ENCODE measurements at places on chromosomes 12 and 14. TPM values are rescaled to one million over a fixed set of nuclear protein-coding genes. Genes with fewer than 3 reads are reported as not detected.

GRCh38 chr12:79841248-79841877 lies 93.5 kb downstream of the PPP1R12A start:
- H3K4me3 ChIP-seq = no peak overlapping the region
- H3K4me1 ChIP-seq = peaks cover 40% of the 10 kb centered on the region
- no peak for DNase-seq

GRCh38 chr14:88533064-88533602 lies 21.7 kb downstream of the PTPN21 start:
- H3K27ac ChIP-seq = no peak overlapping the region
- H3K27me3 ChIP-seq = peaks cover under 1% of the 10 kb centered on the region
- H3K36me3 ChIP-seq = no peaks in the 10 kb centered on the region
- no peaks in the 10 kb centered on the region for H3K4me1 ChIP-seq
- DNase-seq = no peak

GRCh38 chr12:108004319-108004718 lies 124.8 kb upstream of the WSCD2 start:
- no peak for DNase-seq
- H3K4me3 ChIP-seq = no peak overlapping the region
- H3K27me3 ChIP-seq = peaks cover 50% of the 10 kb centered on the region

DNA sequence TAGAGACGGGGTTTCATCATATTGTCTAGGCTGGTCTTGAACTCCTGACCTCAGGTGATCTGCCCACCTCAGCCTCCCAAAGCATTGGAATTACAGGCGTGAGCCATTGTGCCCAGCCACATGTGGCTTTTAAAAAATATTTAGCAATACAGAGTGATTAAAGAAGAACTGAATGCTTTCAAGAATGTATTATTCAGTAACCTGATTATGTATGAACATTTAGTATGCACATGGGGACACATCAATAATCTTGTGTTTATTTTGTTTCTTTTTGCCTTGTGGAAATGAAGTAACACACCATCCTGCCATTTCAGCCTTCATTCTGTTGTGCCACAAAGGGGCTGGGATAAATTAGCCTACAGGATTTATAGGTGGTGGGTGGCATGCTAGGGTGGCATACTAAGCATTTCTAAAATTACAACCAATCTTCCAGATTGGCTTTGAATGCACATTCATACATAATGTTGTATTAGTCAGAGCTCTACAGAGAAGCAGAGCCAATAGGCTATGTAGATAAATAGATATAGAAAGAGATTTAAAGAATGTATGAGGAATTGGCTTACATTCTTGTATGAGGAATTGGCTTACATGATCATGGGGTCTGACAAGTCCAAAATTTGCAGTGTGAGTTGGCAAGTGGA lies 25.5 kb upstream of the TXNRD1 start:
- H3K27ac ChIP-seq = no peak overlapping the region
- H3K27me3 ChIP-seq = no peaks in the 10 kb centered on the region
- DNase-seq = no peak
- no peak overlapping the region for H3K4me3 ChIP-seq

The CLEC2B gene
- 78.4 TPM for polyA plus RNA-seq

DNA sequence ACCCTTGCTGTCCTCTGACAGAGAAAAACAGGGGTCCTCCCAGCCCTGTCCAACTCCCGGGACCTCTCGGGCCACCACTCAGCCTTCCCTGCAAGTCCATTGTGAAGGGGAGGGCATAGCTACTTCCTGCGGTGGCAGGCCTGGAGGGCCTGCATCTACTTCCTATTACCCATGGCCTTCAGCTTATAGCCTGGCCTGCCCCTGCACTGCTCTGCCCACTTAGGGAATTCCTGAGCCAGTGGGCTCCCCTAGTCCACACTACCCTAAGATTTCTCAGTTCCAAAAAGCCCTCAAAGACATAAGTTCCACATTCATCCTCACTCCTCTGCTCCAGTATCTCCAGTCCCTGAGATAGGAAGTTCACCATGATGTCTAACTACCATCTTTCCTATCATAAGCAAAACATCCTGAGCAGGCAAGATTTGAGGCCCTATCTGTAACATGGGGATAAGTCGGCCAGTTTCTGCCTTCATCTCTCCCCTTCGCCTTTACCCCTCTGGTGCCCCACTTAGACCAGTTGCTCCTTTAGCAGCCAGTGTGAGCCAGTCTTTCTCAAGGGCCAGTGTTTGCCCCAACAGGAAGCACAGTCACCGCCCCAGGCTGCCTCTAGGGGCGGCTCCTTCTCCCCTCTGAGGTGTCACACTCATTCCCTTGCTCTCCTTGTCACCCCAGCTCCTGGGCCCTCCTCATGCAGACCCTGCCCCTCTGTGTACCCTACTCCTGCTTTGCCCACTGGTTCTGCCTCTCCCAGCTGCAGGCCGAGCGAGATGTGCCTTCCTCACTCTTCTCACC lies 10.9 kb downstream of the HDAC7 start:
- peak overlapping the region; percentile 72 for H3K4me3 ChIP-seq
- no peaks in the 10 kb centered on the region for H3K36me3 ChIP-seq
- peaks cover 52% of the 10 kb centered on the region for H3K4me1 ChIP-seq

The P3H3 gene
- 0.67 TPM for polyA plus RNA-seq

The DNAI7 gene
- 0.09 TPM for polyA plus RNA-seq

The FGD4 gene
- polyA plus RNA-seq = not detected

DNA sequence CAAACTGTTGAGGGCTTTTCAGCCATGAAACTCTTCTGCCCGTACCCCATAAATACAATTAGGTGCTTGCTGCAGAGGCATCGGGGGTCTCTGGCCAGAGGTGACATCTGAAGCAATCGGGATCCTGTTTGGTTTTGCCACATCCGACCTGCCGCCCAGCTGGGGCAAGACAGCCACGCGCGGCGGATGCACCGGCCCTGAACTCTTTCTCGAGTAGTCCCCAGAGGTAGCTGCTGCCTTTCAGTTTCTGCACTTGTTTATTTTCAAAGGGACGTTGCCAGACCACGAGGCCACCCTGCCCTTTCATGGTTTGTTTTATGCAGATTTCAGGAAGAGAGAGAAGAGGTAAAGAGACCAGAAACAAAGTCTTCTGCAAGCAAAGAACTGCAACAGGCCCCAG lies 10.6 kb upstream of the MLXIP start:
- peak overlapping the region; percentile 81 for H3K4me3 ChIP-seq
- H3K36me3 ChIP-seq = no peaks in the 10 kb centered on the region
- H3K27ac ChIP-seq = peak overlapping the region; percentile 59
- H3K27me3 ChIP-seq = no peaks in the 10 kb centered on the region
- DNase-seq = peak; percentile 40

DNA sequence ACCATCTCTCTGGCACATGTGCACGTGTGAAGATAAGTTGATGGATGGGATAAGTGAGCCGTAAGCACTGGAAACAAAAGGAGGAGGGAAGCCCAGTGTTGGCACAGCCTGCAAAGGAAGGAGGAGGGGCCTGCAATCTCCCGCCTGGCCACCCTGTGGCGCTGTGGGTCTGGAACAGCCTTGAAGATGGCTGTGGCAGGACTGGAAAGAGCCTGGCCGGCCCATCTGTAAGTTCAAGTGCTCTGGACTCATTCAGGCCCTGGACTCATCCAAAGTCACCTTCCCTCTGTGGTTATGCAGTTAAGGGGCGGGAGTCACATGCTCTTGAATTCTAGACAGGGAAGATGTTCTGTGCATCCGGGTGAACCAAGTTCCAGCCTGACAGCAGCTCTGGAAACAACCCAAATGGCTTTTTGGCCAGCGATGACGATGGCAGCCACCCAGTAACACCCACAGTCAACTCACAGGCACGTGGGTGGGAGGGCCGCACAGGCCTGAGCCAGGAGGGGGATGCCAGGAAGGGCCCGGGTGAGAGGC lies 50.4 kb downstream of the CHGA start:
- no peak overlapping the region for H3K27ac ChIP-seq
- H3K36me3 ChIP-seq = peaks cover 34% of the 10 kb centered on the region
- H3K27me3 ChIP-seq = no peaks in the 10 kb centered on the region

- H3K27me3 ChIP-seq = no peaks in the 10 kb centered on the region
- no peak for DNase-seq
- H3K27ac ChIP-seq = no peak overlapping the region
- no peak overlapping the region for H3K4me3 ChIP-seq
- H3K36me3 ChIP-seq = no peaks in the 10 kb centered on the region
Observed at GRCh38 chr12:51357374-51358047, 11.0 kb upstream of the CELA1 start.

The CACNA2D4 gene
- 2.1 TPM for polyA plus RNA-seq

GRCh38 chr14:20197459-20197858 lies 6.8 kb downstream of the OR11G2 start:
- peaks cover 10% of the 10 kb centered on the region for H3K27me3 ChIP-seq
- no peak overlapping the region for H3K27ac ChIP-seq
- DNase-seq = no peak
- H3K36me3 ChIP-seq = no peaks in the 10 kb centered on the region
- no peak overlapping the region for H3K4me3 ChIP-seq
- no peaks in the 10 kb centered on the region for H3K4me1 ChIP-seq

- H3K4me1 ChIP-seq = peaks cover 8% of the 10 kb centered on the region
- H3K27me3 ChIP-seq = peaks cover 4% of the 10 kb centered on the region
- no peak for DNase-seq
Observed at GRCh38 chr12:132163911-132164288, 19.6 kb downstream of the NOC4L start.

DNA sequence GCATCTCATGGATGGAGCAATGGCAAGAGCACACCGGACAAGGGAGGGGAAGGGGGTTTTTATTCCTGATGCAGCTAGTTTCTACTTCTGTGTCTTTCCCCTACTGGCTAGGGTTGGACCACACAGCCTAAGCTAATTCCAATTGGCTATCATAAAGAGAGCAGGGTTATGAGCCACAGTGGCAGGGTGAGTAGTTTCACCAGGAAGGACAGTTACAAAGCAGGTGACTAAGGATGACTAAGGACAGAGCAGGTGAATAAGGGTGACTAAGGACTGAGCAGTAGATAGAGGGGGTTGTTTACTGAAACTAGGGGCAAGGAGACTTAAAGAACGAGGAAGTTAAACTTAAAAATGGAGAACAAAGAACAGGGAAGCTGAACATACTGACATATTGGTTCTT lies 321.4 kb upstream of the SEL1L start:
- H3K4me3 ChIP-seq = no peak overlapping the region
- no peak overlapping the region for H3K27ac ChIP-seq
- peaks cover 20% of the 10 kb centered on the region for H3K36me3 ChIP-seq
- no peak for DNase-seq

DNA sequence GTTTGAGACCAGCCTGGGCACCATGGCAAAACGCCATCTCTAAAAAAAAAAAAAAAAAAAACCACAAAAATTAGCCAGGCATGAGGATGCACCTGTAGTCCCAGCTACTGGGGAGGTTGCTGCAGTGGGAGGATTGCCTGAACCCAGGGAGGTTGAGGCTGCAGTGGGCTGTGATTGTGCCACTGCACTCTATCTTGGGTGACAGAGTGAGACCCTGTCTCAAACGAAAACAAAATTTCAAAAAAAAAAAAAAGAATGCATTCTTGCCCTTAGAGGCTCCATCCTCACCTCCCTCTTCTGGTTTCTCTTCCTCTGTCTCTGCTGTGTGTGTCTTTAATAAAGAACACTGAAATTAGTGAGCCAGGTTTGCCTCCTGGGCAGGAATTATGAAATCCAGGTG lies 107.8 kb downstream of the VCPKMT start:
- H3K36me3 ChIP-seq = no peaks in the 10 kb centered on the region
- H3K4me1 ChIP-seq = peaks cover 4% of the 10 kb centered on the region
- H3K27ac ChIP-seq = no peak overlapping the region
- H3K27me3 ChIP-seq = no peaks in the 10 kb centered on the region
- DNase-seq = no peak
- H3K4me3 ChIP-seq = no peak overlapping the region

The GLIPR1L1 gene
- polyA plus RNA-seq = not detected

- H3K36me3 ChIP-seq = peaks cover 2% of the 10 kb centered on the region
- H3K27me3 ChIP-seq = peaks cover 38% of the 10 kb centered on the region
- no peaks in the 10 kb centered on the region for H3K4me1 ChIP-seq
Observed at GRCh38 chr14:49427117-49427516, 159.1 kb downstream of the RPS29 start.

DNA sequence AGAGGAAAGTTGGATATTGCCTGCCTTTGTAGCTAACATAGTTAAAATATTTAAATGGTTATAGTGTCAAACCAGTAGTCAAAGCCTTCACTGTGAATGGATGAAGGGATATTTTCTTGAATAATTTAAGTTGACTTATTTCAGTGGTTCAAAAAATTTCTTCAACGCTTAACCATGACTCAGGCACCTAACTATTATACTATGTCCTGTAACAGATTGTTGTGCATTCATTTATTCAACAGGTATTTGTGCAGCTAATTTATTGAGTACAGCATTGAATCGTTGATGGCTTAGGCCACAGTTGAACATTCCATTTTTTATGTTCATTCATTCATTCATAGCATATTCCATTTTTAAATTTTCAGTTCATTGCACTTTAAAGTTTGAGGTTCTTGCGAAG lies 9.2 kb downstream of the HIF1A start:
- H3K27ac ChIP-seq = no peak overlapping the region
- H3K4me1 ChIP-seq = peaks cover 73% of the 10 kb centered on the region
- DNase-seq = no peak
- peaks cover 4% of the 10 kb centered on the region for H3K36me3 ChIP-seq
- H3K4me3 ChIP-seq = no peak overlapping the region

The PNMA1 gene
- polyA plus RNA-seq = 31.6 TPM

GRCh38 chr12:10110256-10110844 lies 11.6 kb upstream of the CLEC1A start:
- no peak overlapping the region for H3K4me3 ChIP-seq
- DNase-seq = no peak
- H3K4me1 ChIP-seq = no peaks in the 10 kb centered on the region
- H3K27me3 ChIP-seq = peaks cover 10% of the 10 kb centered on the region

DNA sequence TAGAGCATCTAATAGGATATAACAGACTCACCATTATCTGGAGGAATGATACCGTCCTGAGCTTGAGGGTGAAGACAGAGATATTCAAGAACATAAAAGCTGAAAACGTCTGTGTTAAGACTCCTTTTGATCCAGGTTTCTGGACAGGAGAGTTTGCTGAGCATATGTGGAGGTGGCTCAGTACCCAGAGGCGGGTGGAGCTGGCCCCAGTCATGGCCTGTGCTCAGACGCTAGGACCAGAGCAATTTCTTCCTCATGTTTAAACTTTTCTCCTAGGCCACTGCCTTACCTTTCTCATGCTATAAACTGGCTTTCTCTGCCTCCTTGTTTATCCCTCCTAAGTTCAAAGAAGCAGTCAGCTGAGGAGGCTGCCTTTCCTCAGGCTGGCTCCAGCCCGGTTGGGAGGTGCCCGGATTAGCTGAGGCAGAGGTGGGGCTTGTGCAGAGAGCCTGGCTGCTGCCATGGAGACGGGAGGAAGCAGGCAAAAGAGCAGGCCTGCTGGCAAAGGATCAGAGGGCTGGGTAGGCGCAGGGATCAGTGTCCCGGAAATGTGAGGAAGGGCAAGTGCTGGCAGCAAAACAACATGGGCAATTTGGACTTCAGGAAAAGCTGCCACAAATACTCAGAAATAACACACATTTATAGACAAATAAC lies 13.7 kb downstream of the COA8 start:
- no peaks in the 10 kb centered on the region for H3K36me3 ChIP-seq
- H3K4me3 ChIP-seq = no peak overlapping the region
- DNase-seq = no peak

The ERP27 gene
- polyA plus RNA-seq = 4.4 TPM

The ALDH1L2 gene
- polyA plus RNA-seq = not detected

All from naive thymus-derived CD8-positive, alpha-beta T cell (primary cell).